PC-9 (cell line): ENCODE measurements at places on chromosomes 16 and 17.
A peak's percentile ranks its signal among the peaks of the same experiment; 100 is the strongest.

- peak; percentile 19 for DNase-seq
Measured at GRCh38 chr17:78645421-78646295, 68.5 kb upstream of the DNAH17 start.

DNA sequence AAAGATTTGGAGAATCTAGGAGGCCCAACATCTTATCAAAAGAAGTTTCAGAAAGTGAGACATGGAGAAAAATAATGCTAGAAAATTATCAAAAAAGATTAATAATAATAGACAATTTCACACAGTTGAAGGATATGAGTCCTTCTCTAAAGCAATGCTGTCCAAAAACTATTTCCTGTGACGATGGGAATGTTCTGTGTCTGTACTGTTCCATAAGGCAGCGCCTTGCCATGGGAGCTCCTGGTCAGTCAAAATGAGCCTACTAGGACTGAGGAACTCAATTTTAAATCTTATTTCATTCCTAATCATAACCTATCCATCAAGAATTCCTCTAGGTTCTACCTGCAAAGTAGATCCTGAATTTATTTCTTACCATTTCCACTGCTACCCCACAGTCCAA lies 49.0 kb downstream of the CACNG1 start:
- no peak for DNase-seq

DNA sequence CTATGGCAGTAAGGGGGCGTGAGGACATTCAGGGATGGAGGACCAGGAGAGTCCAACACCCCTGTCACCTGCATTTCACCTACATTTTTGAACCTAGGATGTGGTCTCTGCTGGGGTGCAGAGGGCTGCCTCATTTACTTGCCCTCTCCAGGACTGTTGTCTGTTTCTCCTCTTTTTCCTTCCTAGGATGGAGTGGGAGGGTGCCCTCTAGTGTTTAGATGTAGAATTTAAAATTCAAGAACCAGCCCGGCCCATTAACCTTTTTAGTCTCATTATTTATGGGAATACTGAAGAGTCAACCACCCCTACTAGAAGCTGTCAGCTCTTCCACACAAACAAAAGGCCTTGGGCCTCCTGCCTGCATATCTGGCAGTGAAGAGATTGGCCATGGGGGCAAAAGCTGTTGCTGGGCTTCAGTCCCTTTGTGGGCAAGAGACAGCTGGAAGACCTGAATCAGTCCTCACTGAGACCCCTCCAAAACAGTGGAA lies 2.5 kb upstream of the STARD3 start:
- DNase-seq, result no peak

- no peak for DNase-seq
Measured at GRCh38 chr16:85286066-85286831, 174.0 kb upstream of the CIBAR2 start.

DNA sequence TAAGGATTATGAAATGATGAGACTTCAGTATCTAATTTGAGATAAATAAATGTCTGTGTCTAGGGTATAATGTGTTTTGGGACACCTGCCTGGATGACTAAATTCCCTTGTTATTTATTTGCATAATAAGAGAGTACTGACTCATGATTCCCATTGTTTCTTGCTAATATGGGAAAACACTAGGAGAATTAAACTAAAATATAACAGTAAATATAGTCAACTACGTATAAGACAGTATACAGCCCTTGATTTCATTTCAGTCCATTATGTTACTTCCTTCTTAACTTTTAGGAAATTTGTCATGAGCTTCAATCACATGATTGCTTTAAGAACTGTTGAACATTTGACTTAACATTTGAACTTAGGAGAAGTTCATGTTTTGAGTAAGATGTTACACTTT lies 62.4 kb downstream of the VMP1 start:
- DNase-seq, result no peak

GRCh38 chr16:65981057-65981456 lies 385.4 kb upstream of the CDH5 start:
- no peak for DNase-seq

GRCh38 chr17:76753061-76753961 lies 15.4 kb downstream of the MFSD11 start:
- no peak for DNase-seq

- no peak for DNase-seq
Measured at GRCh38 chr17:79606487-79607281, 4.2 kb downstream of the RBFOX3 start.

GRCh38 chr17:69492410-69493071 lies 78.0 kb downstream of the MAP2K6 start:
- peak; percentile 38 for DNase-seq

GRCh38 chr16:87685405-87685755 lies 80.4 kb downstream of the KLHDC4 start:
- DNase-seq, result no peak

- peak; percentile 77 for DNase-seq
Measured at GRCh38 chr17:75105126-75106080, 4.4 kb upstream of the ARMC7 start.

- no peak for DNase-seq
Measured at GRCh38 chr16:88359008-88359407, 23.8 kb upstream of the ZNF469 start.

DNA sequence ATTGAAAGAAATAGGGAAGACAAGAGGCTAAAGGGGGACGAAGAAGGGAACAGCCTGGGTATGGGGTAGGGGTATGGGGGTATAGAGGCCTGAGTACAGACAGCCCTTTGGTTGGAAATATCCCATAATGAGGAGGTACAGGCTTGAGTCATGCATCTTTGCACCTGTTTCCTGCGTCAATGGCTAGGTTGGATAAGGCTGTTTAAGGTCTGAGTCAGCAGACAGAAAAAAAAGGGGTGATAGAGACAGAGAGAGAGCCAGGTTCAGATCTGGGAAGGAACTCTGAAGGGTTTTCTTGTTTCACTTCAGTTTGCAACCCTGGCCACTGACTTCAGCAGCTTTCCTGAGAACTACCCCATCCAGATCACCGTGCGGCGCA lies 8.5 kb downstream of the FNDC8 start:
- no peak for DNase-seq

- no peak for DNase-seq
Measured at GRCh38 chr16:82653550-82654511, 27.1 kb downstream of the CDH13 start.

DNA sequence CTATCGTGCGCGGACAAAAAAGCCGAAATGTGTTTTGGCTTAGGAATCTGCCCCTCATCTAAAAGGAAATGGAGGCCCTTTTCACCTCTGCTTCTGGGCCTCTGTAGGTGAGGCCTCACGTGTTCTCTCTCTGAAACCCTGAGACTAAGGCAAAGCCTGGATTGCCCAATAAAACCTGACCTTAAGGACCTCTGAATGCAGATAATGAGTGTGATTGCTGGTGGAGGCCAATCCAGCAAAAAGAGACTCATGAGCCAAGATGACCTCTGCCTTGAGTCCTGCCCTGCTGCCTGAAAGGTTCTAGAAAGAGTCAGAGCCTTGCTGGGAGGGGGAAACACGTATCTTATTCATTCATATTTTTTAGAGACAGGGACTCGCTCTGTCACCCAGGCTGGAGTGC lies 44.5 kb upstream of the ABR start:
- DNase-seq, result no peak

GRCh38 chr17:77501101-77501566 lies 360.4 kb downstream of the SEC14L1 start:
- no peak for DNase-seq

- DNase-seq, result no peak
Measured at GRCh38 chr17:4293572-4293971, 29.8 kb upstream of the ANKFY1 start.

GRCh38 chr16:2464333-2464732 lies 4.4 kb downstream of the TEDC2 start:
- no peak for DNase-seq

- DNase-seq, result no peak
Measured at GRCh38 chr17:42675965-42676423, 800 bp downstream of the PLEKHH3 start.

DNA sequence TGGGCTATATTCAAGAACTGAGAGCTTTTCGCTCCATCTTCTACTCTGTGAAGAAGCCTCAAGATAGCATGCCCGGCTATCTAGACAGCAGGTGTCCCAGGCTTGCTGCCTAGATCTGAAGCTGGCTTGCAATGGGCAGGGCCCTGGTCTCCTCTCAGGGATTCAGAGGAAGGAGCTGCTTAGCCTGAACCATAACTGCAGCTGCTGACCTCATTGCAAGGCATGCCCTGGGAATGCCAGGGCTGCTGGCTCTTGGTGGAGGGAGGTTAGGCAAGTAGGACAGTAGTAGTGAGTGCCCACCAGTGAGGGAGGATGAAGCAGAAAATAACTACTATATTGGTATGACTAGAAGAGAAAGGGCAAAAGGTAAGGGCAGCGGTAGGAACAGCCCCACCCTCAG lies 21.3 kb upstream of the SLC35B1 start:
- DNase-seq, result no peak

- DNase-seq, result no peak
Measured at GRCh38 chr17:19915245-19915978, 47.7 kb upstream of the ULK2 start.

DNA sequence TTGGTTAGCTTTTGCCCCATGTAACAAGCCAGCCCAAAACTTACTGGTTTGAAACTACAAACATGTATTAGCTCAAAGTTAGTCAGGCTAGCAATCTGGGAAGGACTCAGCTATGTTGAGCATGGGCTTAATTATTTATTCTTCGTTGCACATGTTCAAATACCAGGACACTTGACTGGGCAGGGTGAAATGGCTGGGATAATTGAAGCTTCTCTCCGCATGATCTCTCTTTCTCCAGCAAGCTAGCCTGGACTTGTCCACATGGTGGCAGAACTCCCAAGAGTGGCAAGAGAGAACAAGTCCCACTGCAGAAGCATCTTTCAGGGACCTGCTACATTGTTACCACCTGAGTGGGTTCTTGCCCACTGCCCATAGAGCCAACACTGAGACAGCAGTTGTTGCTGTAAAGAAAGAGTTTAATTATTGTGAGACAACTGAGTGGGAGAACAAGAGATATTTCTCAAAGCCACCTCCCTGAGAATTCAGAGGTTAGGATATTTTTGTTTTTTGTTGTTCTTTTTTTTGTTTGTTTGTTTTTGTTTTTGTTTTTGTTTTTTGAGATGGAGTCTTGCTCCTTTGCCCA lies 16.8 kb upstream of the ATF7IP2 start:
- DNase-seq, result no peak

- no peak for DNase-seq
Measured at GRCh38 chr17:39080421-39081078, 70.9 kb downstream of the PLXDC1 start.

DNA sequence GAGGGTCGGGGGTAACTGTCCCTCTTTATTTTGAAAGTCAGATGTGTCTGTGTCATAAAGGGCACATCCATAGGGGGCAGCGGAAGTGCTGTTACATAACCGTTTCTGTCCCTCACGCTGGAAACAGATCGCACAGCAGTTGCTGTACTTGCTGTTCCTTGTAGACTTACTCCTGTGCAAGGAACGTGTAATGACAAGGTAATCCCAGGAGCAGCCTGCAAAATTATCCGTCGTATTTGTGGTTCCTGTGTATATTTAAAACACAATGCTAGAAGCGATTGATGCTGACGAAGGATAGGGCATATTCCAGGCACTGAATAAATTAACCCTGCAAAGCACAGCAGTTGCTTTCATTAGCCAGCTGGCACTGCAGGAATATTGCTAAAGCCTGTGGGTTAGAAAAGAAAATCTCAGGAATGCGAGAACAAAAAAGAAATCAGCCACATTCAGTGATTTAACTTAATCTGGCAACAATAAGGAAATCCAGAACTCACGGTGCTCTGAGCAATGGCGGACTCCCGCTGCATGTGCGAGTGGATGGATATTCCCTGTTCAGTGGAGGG lies 76.2 kb downstream of the SPECC1 start:
- no peak for DNase-seq

DNA sequence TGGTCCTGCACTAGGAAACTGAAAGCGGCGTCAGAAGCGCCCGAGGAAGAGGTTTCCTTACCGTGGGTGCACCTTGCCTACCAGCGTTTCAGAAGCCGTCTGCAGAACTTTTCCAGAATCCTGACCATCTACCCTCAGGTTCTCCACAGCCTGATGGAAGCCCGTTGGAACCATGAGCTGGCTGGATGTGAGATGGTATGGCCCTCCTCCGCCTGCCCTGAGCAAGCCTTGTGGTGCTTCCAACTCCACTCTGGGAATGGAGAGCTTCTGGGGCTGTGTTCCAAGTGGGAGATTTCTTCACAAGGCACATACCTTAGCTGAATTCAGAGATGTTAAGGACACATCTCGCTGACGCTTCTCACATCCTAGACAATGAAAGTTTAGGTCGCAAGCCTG lies 51.8 kb upstream of the ENDOV start:
- no peak for DNase-seq

DNA sequence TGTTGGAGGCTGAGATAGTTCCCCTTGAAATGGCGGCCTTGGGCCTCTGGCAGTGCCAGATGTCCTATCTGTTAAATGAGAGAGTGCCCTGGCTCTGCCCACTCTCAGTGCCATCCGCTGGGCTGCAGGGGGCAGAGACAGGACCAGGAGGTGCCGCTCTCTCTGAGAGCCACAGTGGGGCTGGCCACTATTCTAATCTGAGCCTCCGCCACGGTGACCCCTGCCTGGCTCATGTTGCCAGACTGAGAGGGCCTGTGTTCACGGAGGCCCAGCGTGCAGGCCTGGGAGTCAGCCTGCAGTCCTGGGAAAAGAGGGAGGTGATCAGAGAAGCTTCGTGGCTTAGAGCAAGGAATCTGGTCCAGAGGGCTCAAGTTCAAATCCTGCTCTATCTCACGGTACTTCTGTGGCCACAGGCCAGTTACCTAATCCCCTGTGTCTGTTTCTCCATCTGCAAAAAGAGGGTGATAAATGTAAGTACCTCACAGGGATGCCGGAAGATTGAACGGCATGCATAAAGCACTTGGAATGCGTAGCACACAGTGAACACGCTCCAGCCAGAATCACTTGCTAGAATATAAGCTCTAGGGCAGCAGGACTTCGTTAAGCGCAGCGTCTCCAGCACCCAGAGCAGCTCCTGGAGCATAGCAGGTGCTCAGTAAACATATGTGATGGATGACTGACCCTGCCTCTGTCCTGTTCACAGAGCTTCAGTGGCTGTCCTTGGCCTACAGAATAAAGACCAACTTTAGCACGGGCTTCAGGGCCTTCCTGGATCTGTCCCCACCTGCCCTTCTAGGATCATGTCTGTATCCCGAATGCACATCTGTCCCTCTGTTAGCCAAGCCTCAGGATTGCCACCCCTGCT lies 6.3 kb downstream of the ATP2A3 start:
- no peak for DNase-seq
